Activated naive CD8-positive, alpha-beta T cell treated with anti-CD3 and anti-CD28 coated beads, Interleukin-2, amount 10 ng/mL, durations not matched to agents 7 days and 5 days (primary cell): ENCODE measurements at places on chromosomes 4 and X. TPM values are rescaled to one million over a fixed set of nuclear protein-coding genes. Genes with fewer than 3 reads are reported as not detected.

DNA sequence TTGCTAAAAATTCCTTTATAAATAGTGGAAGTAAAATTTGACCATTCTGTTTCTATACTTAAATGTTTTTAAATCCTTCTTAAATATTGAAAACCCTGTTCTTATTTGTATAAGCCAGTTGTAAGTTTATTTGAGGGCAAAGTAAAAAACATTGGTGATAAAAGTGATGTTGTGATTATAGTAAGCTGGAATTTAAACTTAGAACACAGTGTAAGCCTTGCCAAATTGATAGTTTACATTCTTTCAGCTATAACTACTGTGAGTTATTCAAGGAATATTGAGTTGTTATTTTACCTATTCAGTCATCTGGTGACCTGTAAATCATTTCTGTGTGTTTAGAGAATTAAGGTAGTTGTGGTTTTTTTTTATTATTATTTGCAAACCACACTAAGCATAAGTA is 9.6 kb downstream of the YY2 start:
- DNase-seq: no peak

DNA sequence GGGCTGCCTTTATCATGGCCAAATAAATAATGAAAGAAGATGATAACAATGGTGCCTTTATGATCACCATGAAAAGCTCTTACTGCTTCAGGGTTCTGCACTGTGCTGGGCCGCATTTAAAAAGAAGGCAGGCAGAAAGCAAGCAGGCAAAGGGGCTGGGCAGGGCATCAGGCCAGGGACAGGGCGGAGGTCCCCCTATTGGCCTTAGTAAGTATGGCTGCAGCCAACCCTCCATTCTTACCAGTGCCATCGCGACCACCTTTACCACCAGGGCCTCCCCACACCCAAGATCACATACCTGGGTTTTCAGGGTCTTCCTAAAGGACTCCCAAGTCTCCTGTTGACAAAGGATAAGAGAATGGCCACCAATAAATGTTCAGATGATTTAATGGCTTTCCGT is 38.9 kb downstream of the CNGA2 start:
- DNase-seq: no peak

The TMPRSS11F gene
- total RNA-seq: not detected

The TACR3 gene
- total RNA-seq: not detected

The DCAF12L2 gene
- not detected for total RNA-seq
